Heart right ventricle (tissue), 16 donors: ENCODE measurements at places on chromosomes 12 and 14.

DNA sequence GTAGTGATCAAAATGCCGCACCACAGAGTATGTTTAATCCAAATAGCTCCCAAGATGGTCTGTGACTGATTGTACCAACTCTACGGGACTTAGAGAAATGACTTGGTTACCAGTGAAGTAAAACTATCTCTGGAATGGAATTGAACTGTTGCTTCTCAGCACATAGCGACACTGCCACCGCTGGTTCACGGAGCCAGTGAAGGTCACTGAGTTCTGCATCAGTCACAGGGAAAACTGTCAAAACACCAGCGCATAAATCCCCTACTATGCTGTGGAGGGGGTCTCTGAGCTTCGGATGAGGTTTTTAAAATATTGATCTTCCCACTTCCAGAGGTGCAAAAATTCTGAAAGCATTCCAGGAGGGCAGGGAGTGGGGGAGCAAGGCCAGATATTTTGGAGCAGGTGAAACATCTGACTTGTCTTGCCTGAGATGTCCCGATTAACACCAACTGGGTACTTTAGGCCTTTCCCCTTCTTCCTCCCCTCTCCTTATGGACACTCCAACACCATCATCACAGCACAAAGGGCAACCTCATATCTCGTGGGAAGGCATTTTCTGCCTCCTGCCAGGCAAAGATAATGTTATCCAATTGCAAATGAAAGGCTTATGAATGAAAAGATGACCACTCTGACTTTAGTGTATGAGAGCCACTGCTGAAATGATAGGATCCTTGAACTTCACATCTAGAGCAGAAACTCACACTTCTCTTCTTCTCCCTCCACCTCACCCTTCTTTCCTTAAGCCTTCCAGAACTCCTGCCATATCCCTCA, 2.0 kb upstream of the PLXNC1 start:
- DNase-seq, result no peak

DNA sequence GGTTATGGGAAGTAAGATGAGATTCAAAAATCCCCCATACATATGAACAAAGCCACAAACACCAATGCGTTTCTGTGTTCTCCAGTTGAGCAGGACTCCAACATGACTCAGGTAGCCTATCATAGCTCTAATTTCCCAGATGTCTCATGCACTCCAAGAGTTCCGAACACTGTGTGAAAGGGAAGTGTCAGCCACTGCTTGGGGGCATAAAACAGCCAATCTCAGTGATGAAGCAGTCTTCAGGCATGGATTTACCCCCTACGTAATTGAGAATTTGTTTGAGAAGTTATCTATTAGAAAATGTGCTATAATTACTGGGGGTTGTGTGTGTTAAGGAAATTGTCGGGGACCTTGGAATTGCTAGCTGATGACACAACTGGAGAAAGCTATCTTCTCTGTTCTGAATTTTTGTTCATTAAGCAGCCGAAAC, 153.9 kb upstream of the AVPR1A start:
- DNase-seq, result no peak

- DNase-seq, result no peak
These were observed 398.1 kb downstream of the ZFP36L1 start for GRCh38 chr14:68394764-68395143.

DNA sequence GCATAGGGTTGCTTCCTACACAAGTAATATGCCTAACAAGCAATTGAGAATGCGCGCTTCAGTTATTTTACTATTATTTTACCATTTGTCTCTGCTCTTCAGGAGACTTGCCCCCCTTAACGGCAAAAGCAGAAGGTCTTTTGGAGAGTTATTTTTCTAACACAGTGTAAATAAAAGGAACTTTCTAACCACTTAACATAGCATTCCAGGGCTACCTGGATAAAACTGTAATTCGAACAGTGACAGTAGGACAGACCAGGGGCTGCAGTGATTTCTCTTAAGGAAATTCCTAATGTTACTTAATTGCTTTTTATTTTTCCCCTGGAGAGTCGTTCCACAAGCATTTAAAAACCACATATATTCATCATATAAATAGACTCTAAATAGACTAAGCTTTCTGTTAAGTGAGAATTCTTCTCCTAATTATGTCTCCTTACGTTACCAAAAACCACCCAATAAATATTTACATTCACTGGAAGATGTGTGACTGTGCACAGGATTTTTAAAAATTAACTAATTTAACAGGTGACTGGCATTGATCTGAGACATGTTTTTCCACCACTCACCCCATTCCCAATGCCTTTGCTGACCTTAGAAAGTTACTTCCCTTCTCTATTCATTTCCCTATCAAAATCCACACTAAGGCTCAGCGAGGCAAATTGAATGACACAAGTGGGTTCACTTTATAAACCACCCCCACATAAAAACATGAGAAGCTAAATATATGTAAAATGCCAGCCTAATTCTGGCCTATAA, 72.4 kb downstream of the RNF34 start:
- DNase-seq, result no peak

- DNase-seq, result peak; percentile 93
These were observed at the start of gene KDM5A for GRCh38 chr12:389142-390096. TSS of gene KDM5A (minus strand) at chr12:389320. CDS start at chr12:389091, 229 bp downstream.

GRCh38 chr12:87651670-87652425, 377.4 kb downstream of the C12orf50 start:
- no peak for DNase-seq

DNA sequence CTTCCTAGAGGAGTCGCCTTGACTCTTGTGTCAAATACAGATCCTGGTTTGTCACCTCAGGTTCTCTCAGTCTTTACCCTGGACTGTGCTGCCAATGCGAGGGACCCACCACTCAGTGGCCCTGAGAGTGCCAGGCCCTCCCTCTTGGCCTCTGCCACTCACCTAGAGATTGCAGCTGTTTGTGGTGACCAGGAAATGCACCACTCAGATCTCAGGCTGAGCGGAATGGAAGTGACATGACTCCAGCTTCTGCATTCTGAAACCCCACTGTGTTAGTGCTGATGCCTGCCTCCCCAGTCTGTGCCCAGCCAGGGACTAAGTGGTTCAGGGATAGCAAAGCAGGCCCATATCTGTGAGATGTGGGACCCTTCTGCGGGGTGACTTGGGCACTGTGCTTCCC, 27.8 kb upstream of the NEDD1 start:
- DNase-seq, result no peak

DNA sequence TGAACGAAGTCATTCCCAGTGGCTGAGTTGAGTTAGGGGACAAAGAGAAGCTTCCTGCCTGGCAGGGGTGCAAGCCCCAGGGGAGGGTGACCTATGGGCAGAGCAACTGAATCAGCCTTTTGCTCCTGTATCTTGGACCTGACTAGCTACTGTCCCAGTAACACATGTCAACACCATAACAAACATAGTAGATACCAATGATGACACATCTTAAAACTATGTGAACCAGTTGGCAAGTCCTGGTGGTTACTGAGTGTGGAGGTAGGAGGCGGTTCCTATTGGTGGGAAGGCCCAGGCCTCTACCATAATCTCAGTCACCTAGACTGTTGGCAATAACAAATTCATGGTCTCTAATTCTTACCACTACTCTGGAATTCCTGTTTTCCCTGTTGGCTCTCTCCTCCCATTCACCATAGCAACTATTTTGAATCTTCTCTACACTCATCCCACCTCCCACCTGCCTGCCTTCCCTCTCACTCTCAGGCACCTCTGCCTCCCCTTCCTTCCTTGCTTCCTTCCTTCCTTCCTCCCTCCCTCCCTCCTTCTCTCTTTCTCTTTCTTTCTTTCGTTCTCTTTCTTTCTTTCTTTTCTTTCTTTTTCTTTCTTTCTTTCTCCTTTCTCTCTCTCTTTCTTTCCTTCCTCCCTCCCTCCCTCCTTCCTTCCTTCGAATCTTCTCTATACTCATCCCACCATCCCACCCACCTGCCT, 8.1 kb upstream of the P2RX7 start:
- DNase-seq, result peak; percentile 40

DNA sequence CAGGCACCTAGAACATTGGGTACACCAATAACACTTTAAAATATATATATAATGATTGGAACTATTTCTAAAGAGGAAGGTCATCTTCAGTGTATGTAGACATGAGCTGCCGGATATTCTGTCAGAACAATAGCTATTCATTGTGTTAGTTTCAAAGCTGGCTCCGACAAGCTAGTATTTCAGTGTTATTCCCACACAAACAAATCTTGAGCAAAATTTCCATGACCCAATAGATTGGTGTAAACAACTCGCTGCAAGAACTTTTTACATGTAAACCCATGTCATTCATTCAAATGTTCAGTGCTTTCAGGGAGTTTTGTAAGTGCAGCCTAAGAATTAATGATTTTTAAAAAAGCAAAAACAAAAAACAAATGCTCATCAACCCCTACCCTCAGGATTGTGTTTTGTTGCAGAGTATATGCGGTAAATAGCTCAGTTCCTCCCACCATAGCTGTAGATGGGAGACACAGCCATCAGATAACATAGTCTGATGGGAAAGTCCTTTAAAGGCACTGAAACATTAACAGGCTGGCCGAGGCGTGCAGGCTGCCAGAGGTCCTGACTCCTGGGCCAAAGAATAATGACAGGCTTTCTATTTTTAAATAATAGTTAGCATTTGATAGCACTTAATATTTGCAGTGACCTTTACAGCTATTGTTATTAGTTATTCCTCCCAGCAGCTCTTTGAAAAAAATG, 150.3 kb upstream of the ARHGAP5 start:
- DNase-seq, result peak; percentile 47

GRCh38 chr14:46788994-46789393, 137.4 kb upstream of the RPL10L start:
- no peak for DNase-seq

- DNase-seq, result no peak
These were observed 150.3 kb downstream of the LRRK2 start for GRCh38 chr12:40375076-40375475.

DNA sequence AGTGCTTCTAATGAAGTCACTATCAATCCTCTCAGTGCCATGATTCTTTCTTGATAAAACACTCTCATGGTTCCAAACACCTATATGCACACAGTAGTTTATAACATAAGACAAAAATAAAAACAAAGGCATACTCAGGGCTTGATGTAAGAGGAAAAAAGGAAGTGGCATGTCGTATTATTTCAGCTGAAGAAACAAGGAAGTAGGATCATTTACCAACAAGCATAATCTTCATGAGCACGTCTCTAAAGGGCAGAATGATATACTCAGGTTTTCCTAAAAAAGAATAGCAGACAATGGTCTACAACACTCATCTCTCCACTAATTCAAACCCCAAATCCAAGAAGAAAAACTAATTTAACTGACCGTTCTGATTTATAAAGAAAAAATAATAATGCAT, 33.9 kb downstream of the NUMB start:
- no peak for DNase-seq

- DNase-seq, result no peak
These were observed 812 bp downstream of the NABP2 start for GRCh38 chr12:56224954-56225353.

DNA sequence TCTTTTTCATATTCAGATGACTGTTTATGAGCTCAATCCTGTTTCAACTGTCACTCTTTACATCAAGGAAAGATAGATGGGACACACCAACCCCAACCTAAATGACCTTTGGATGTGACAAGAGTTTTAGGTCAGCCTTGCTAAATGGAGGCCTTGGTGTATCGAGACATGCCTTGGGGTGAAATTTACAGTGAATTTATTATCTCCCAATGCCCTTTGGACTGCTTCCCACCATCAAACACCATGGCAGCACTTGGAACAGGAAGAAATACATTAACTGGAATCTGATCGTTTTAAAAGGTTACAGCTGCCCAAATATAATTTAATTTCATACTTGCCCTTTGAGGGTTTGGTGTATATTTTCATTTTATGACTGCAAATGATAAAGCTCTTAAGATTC, 327.6 kb downstream of the SOX5 start:
- no peak for DNase-seq

- no peak for DNase-seq
These were observed 7.0 kb downstream of the ISCA2 start for GRCh38 chr14:74500417-74501134.

DNA sequence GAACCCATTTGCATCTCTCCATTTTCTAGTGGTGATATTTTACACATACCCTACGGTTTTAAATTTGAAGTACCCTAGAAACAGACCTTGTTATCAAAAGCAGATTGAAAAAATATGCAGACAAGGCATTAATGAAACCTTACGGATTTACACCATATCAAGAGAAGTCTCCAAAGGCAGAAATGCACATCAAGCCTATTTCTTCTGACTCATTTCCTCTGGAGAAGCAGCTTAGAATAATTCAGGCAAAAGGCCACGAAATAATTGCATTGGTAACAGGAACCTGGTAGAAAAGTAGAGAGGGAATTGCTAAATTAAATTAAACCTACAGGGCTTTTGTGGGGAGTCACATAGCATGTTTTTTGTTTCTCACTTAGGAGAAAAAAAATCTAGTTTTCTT, 34.7 kb downstream of the KICS2 start:
- DNase-seq, result no peak

DNA sequence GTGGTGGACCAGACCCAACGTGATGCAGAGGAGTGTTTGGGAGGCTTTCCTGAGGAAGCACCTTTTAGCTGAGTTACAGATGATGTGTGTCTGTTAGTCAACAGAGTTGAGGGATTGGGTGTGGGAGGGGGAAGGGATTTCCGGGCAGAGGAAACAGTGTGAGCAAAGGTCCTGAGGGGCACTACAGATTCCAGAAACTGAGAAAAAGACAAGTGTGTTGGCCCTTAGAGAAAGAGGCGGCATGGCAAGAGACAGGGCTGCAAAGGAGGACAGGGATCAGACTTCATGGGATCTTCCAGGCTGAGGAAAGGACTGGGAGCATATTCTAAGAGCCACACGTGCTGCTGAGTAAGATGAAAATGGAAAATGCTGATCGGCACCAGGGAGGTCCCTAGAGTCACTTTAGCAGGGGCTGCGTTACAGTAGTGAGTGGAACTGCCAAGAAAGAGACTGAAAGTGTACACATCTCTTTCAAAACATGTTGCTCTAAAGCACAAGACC, 9.4 kb upstream of the RPS6KL1 start:
- DNase-seq, result no peak

GRCh38 chr14:21536418-21537089, 10.4 kb upstream of the SALL2 start:
- no peak for DNase-seq
